ENCODE measurements at places on chromosomes 5 and 9.

- DNase-seq = no peak
Measured at GRCh38 chr9:83996126-83996525, 15.5 kb downstream of the RMI1 start.

GRCh38 chr5:62608529-62609511, 30.2 kb downstream of the LRRC70 start:
- no peak for DNase-seq

GRCh38 chr5:124444147-124444775, 302.2 kb downstream of the ZNF608 start:
- DNase-seq = no peak

GRCh38 chr9:134619448-134619982, 22.1 kb upstream of the COL5A1 start:
- no peak for DNase-seq

DNA sequence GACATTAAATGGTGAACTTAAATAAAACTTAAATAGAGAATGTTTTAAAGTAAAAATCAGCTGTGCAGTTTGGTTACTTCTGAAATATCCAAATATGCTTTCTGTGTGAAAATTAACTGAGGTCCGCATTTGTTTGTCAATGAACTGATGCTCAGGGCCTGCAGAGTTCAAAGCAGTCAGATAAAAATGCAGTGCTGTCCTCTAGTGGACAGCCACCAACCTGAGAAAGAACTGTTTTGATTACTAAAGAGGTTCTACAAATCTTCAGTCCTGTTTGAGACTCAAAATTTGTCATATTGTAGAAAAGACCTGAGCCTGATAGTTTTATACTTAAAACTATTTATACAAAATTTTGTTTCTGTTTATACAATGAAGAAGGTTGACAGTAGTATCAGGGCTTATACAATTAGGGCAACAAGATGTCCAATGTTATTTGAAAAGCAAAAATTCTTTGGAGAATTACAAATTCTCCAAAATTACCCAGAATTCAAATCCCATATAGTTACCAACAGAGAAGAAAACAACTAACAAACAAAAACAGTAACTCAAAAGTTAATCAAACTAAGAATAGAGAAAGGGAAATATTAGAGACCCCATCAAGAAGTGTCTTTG, 232.3 kb upstream of the TBCA start:
- peak; percentile 49 for DNase-seq

DNA sequence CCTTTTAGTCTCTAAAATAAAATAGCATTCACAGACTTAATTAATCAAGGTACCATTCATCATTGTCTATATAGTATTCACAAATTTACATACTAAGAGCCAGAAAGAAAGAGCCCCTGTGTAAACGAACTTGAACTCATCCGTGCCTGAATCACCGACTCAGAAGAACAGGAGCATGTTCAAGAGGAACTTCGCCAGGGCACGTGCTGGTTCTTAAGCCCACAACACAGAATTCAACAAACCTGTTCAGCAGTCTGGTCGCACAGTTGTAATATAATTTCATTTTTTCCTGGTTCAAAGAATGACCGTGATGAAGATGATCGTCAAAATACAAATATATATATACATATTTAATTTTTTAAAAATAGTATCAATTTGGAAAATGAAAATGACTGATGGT, 141.9 kb downstream of the CETN3 start:
- no peak for DNase-seq

DNA sequence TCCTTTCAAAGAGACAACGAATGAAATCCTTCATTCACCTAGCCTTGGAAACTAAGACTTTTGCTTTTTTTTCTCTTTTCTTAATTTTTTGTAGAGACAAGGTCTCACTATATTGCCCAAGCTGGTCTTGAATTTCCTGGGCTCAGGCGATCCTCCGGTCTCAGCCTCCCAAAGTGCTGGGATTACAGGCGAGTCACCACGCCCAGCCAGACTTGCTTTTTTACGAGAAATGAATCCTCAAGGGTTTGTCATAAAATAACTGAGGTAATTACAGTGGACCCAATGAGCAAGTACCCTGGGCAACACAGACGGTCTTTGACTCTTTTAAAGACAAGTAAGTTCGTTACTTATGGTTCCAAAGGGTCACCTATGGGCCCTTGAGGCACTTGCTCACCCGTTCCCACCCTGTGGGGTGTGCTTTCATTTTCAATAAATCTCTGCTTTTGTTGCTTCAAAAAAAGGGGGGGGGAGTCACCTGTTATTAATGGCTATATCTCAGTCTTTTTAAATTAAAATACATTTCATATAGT, 70.4 kb downstream of the TRPM6 start:
- DNase-seq = no peak

- no peak for DNase-seq
Measured at GRCh38 chr9:79976257-79977073, 404.7 kb downstream of the TLE4 start.

DNA sequence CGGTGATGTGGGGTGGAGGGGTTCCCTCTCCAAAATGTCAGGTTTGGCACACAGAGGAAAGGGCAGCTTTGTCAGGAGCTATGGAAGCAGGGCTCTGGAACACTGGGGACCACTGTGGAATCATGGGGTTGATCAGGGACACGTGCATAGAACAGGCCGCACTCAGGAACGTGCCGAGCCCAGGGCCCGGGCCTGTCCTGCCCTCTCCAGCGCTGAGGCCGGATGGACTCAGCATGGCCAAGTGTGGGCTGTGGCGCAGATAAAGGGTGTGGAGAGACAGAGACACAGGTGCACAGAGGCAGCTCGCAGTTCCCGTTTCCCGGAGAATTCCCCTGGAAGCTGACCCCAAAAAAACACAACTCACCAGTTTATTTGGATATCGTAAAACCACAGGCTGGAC, 37.8 kb upstream of the SLC6A3 start:
- no peak for DNase-seq

DNA sequence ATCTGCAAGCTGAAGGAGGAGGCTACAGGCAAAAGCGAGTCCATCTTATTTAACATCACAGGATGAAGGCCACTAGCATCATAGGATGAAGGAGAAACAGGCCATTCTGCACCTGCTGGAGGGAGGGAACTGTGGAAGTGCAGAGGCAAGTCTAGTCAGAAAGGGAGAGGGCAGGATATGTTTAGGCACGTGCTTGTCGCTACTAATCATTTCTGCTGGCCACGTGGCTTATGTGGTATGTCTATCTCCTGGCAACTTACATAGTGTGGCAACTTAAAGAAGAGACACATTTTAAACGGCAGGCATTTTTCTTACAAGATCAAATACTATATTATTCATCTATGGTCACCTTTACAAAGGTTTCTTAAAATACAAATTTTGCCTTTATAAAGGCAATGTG, 74.0 kb downstream of the GNAQ start:
- no peak for DNase-seq

GRCh38 chr5:144390133-144390532, 219.5 kb downstream of the KCTD16 start:
- DNase-seq = no peak

GRCh38 chr5:154999865-155000264, 13.7 kb upstream of the KIF4B start:
- no peak for DNase-seq

GRCh38 chr5:169767938-169768337, 130.9 kb downstream of the DOCK2 start:
- DNase-seq = no peak

DNA sequence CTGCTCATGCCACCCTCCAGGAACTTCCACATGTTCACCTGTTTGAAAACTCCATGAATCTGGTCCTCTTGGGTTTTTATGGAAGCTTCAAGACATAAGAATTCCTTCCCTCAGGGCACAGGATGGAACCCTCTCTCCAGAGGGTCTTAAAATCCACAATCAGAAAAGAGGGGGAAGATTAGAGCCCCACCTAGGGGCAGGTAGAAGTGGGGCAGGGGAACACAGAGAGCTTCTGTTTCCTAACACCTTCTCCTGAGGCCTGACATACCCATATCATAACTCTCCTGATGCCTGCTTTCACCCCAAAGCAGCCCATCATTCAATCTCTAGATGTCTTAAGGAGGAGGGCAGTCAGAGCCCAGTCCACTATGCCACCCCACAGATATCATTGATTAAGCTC, 1087.7 kb upstream of the ARRDC3 start:
- DNase-seq = no peak

Measured in suppressor macrophage (primary cell).